ENCODE measurements at places on chromosomes 1 and 21.

GRCh38 chr1:200861937-200862647 lies 10.7 kb upstream of the GPR25 start:
- DNase-seq = no peak

DNA sequence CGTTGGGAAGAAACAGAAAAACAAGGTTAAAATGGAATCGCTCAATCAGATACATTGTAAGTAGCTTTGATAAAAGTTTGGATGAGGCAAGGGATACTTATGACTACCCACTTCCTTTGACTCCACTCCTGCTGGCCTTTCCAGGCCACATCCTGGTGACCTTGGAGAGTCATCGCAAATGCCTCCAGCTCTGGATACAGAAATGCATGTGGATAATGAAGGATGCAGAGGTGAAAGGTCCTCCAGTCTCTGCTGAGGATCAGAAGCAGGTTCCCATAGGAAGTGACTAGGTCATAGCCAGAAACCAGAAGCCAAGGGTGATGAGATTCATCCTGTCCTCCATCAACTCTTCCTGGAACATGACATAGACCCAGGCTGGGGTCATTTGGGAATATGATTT lies 6.2 kb upstream of the CAMK1G start:
- DNase-seq = no peak

DNA sequence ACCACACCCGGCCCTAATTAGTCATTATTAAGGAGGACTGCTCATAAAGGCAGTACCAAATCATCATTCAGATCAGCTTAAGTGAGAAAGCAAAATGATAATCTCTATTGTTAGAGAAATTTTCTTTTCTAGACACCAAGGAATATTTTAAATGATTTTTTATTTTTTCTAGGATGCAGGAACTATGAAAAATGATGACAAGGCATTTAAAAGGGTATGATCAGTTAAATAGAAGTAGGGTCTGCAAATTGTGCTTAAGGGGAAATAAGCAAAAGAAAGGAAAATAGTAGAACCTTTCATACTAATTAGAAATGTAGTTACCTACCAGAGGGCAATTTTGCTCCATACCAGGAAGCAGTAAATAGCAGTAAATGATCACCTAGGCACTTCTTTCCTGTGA lies 21.6 kb upstream of the TEKT2 start:
- no peak for DNase-seq

DNA sequence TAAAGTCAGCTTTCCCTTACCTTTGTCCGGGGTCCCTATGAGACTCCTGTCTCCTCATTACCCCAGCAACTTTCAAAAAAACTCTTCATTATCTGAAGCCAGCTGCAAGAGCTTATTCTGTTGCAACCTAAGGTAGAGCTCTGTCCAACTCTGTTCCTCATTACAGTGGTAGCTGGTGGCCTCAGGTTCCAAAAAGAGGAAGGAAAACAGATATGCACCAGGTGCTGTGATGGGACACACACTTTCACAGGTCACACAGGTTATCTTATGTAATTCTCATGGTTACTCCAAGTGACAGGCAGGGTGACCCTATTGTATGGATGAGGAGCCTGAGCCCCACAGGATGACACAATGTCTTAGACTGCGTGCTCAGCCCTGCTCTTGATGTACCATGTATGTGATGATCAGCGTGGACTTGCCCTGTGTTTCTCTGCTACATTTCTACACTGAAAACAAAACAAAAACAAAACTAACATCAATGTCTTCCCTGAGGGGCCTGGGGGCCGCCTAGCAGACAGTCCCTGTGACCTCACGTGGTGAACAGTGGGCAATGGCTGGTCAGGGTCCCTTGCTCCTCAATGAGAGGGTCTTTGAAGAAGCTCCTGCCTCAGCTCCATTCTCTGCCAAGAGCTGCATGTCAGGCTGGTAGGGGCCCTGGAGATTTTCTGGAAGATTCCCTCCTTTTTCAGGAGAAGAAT lies 9.7 kb upstream of the TENT5C start:
- no peak for DNase-seq

- DNase-seq = no peak
These were observed 206.6 kb downstream of the APP start for GRCh38 chr21:25964015-25964414.

- DNase-seq = no peak
These were observed 152.4 kb downstream of the TOMM20 start for GRCh38 chr1:234975941-234976860.

DNA sequence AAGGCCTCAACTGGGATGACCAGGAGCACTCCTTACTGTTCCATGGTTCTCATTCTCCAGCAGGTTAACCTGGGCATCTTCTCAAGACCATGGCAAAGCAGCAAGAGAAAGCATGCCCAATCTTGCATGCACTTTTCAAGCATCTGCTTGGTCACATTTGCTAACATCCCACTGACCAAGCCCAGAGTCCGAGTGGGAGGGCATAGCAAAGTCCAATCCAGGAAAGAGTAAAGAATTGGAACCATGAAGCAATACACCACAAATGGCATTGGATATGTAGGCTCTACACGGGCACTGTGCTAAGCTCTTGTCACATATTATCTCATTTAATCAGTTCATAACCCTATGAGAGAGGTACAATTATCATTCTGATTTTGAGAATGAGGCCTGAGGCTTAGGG lies 73.6 kb downstream of the PAPPA2 start:
- DNase-seq = no peak

GRCh38 chr1:42739753-42740700 lies at the start of gene CLDN19:
TSS of gene CLDN19 (minus strand) at chr1:42740236. CDS start at chr1:42740063, 173 bp downstream.
- no peak for DNase-seq

GRCh38 chr1:40096646-40096976 lies 441 bp downstream of the PPT1 start:
- no peak for DNase-seq

GRCh38 chr1:231705806-231706760 lies 79.5 kb downstream of the DISC1 start:
- no peak for DNase-seq

- no peak for DNase-seq
These were observed 3.3 kb upstream of the KNCN start for GRCh38 chr1:46554597-46555381.

DNA sequence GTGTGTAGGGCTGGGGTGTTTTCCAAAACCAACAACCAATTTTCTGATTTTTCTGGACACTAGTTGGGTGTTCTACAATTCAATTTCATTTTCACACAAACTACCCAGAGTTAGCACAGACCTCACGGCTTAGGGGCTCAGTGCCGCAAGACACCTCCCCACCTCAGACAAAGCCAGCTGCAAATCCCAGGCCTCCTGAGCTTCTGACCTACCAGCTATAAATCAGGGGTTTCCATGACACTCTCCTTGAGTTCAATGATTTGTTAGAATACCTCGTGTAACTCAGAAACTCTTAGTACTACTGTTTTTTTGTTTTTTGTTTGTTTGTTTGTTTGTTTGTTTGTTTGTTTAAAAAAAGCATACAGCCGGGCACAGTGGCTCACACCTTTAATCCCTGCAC lies 28.7 kb upstream of the FAM89A start:
- no peak for DNase-seq

- DNase-seq = no peak
These were observed 118.8 kb downstream of the AJAP1 start for GRCh38 chr1:4773226-4773625.

GRCh38 chr21:23026878-23027277 lies 2028.7 kb downstream of the NCAM2 start:
- DNase-seq = no peak

GRCh38 chr1:27967106-27967883 lies 7.5 kb downstream of the XKR8 start:
- DNase-seq = no peak

GRCh38 chr1:211896958-211897357 lies 66.4 kb upstream of the LPGAT1 start:
- no peak for DNase-seq

DNA sequence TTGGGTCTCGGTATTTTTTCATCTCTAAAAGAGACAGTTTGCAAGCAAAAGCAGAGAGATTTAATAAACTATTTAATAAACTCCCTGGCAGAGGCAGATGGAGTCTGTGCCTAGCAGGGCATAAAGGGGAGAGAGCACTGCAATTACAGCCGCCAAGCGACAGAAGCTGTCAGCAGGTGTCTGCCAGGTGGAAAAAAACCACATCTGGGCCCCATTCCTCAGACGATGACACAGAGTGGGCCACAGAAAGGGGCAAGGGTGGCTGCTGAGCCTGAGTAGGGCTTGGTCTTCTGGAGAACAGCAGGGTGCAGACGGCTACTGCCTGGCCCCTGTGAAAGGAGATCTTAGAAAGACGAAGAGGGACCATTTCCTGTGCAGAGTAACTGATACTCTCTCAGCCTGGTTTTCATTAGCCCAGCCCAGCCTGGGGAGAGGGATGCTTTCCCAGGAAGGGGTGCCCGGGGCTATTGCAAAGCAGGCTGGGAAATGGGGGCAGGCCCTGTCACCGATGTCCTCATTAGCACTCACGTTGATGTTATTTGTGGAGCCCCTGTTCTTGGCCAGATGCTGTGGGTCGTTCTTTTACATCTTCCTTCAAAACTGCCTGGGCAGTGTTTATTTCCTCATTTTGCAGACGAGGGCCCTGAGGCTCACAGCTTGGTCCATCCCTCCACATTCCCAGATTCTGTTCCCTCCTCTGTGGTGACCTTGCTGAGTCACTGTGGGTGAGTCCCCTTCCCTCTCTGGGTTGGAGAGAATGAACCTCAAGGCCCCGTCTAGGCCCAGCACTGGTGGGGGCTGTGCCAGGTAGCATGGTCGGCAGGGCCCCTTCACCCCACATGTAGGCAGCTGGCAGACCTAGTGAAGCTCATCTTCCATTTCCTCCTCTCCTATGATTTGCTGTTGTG lies 472.7 kb downstream of the PTPRU start:
- no peak for DNase-seq

GRCh38 chr1:11527541-11528452 lies 48.8 kb downstream of the DISP3 start:
- DNase-seq = no peak

- no peak for DNase-seq
These were observed 1571.3 kb upstream of the PRMT6 start for GRCh38 chr1:105485207-105485606.

GRCh38 chr1:164511001-164511705 lies 47.8 kb upstream of the PBX1 start:
- DNase-seq = no peak

- no peak for DNase-seq
These were observed 1046.2 kb downstream of the AMY1C start for GRCh38 chr1:104795931-104796330.

GRCh38 chr1:151416231-151416630 lies 16.9 kb downstream of the PSMB4 start:
- no peak for DNase-seq

DNA sequence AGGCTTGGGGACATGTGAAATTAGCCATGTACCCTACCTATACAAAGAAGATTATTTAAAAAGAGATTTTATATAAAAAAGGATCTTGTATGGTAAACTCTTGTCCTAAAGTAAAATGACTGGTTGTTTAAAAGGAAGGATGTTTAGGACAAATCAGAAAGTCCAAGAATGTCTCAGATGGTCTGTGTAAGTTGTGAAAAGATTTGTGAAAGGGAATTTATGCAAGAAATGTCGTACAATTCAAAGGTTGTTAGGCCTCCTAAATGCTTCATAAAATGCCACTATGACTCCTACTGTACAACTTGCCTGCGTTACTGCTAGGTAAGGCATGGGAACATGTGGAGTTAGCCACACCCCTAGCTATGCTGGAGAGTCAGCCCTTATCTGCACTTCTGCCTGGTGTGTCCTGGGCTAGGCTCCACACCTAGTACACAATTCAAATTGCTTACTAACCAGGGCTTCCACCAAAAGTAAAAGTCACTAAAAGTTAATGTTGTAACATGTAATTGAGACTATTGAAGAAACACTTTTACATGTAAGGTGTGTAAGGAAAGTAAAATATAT lies 19.7 kb downstream of the PRDX6 start:
- no peak for DNase-seq

DNA sequence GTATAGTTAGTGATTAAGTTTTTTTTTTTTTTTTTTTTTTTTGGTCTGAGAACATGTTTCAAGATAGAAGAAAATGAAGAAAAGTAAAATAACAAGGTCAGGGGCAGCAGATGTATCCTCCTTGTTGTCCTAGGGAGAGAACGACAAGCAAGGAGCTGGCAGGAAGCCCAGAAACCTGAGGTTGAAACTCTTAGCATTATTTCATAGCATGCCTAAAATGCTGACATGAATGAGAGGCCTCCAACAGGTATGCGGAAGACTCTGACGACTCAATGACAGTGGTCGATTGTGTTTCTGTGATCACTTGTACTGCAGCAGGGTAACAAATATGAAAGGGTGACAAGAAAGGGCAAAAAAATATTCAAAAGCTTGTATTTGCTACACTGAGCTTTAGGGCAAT lies 415.9 kb downstream of the PLA2G4A start:
- DNase-seq = no peak

- no peak for DNase-seq
These were observed 569 bp downstream of the FALEC start for GRCh38 chr1:150516050-150516591.

DNA sequence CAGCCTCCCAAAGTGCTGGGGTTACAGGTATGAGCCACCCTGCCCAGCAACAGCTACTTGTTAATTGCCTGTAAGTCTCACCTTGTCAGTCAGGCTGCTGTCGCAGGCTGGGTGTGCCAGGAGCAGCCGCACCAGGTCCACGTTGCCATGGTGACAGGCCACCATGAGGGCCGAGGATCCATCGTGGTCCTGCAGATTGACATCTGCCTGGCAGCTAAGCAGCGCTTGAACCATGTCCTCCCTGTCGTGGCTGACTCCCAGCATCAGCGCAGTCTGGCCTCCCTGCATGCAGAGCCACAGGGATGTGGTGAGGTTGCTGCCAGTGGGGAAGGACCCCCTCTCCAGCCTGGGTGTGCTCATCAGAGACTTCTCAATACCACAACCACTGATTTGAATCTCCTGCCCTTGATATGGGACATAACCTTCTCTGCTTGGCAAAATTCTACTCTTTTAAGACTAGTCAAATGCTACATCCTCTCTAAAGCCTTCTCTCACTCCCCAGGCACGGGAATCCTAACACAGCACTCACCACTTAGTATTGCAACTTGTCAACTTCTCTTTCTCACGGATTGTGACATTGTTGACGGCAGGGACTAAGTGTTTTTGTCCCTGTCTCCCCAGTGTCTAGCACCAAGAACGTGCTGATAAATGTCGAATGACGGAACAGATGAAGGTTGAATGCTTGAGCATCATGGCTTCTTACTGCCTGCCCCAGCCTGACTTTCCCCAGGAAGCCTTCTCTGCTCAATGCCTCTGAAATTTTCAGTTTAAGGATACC lies 52.9 kb downstream of the L1TD1 start:
- no peak for DNase-seq

- no peak for DNase-seq
These were observed 41.0 kb downstream of the DEGS1 start for GRCh38 chr1:224223819-224224714.

Measured in stimulated activated CD8-positive, alpha-beta memory T cell treated with anti-CD3 and anti-CD28 coated beads, Interleukin-12 subunit alpha, Interleukin-12 subunit beta, amount 100 ng/mL, for 1 hour (primary cell).